Activated T-helper 1 cell treated with anti-CD3 and anti-CD28 coated beads, Interleukin-2, amount 50 U/mL, for 16 hours (primary cell): ENCODE measurements at places on chromosomes 3 and 15.

DNA sequence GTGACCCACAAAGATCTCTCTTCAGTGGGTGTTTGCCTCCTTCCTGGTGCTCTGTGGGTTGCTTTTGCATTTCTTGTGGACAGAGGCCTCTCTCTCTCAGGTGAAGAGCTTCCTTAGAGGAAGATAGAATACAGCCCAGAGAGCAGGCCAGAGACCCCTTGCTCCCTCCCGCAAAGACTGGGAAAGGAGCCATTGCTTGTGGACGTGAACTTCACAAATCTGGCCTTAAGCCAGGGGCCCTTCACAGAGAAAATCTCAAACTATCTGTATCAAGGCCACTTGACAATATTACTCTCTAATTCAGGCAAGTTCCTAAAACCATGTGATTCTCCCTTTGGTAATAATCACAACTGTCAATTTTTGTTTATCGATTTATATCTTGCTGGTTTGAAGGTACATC lies 30.4 kb upstream of the CLK3 start:
- DNase-seq: no peak

DNA sequence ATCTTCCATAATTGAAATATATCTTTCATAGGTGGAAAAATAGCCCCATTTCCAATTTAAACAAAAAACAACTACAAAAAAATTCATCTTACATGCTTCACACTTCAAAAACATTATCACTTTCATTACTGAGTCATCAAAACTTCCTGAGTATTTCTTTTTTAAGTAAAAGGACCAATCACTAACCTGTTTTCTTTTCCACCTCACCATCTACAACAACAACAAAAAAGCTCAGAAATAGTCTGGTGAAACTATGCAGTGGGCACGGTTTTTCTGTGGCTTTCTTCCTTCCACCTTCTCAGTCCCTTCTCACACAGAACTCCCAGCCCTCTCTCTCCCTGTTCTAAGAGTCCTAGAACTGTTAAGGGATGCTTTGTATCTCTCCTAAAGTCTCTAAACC lies 20.3 kb upstream of the TNIK start:
- DNase-seq: no peak

- no peak for DNase-seq
These were observed 45.6 kb downstream of the SST start for GRCh38 chr3:187624588-187624987.

- DNase-seq: no peak
These were observed 201.1 kb upstream of the CADPS start for GRCh38 chr3:63076357-63076756.

GRCh38 chr15:44727485-44728231 lies 8.7 kb upstream of the TRIM69 start:
- no peak for DNase-seq

DNA sequence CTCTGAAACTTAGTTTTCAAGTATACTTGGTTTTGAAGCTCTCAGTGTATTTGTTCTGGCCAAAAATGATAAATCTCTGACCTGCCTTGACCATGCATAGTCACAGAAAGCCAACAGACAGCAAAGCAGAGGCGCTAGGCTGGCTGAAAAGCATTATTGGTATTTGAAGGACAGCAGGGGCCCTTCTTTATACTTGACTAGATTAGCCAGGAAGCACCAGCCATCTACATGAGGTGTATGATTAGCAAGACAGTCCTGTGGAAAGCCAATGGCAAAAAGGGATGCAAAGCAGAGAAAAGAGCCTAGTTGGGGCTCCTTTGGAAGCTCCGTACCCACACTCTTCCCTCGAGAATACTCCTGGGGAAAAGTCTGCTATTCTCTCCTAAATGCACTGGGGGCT lies 7.8 kb downstream of the SLC24A1 start:
- DNase-seq: no peak

GRCh38 chr3:24222165-24222805 lies 272.4 kb downstream of the THRB start:
- DNase-seq: no peak

DNA sequence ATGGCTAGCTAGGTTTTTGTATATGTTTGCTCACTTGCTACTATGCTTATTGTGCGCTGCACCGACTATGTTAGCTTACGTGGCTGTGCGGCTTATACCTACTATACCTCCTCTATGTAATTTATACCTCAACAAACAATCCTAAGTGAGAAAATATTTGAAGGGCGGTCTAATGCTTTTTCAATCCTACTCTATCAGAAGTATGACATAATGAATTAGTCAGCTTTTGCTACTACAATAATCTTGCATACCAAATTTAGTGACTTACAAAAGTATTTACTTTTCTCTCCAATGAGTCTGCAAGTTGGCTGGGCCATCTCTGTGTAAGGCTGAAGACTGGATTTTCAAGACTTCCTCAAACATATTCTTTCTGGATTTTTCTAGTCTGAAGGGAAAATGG lies 391.2 kb upstream of the NECTIN3 start:
- DNase-seq: no peak

GRCh38 chr3:141380279-141380678 lies 12.0 kb downstream of the ZBTB38 start:
- no peak for DNase-seq

GRCh38 chr3:193788189-193788991 lies 195.4 kb downstream of the OPA1 start:
- no peak for DNase-seq

DNA sequence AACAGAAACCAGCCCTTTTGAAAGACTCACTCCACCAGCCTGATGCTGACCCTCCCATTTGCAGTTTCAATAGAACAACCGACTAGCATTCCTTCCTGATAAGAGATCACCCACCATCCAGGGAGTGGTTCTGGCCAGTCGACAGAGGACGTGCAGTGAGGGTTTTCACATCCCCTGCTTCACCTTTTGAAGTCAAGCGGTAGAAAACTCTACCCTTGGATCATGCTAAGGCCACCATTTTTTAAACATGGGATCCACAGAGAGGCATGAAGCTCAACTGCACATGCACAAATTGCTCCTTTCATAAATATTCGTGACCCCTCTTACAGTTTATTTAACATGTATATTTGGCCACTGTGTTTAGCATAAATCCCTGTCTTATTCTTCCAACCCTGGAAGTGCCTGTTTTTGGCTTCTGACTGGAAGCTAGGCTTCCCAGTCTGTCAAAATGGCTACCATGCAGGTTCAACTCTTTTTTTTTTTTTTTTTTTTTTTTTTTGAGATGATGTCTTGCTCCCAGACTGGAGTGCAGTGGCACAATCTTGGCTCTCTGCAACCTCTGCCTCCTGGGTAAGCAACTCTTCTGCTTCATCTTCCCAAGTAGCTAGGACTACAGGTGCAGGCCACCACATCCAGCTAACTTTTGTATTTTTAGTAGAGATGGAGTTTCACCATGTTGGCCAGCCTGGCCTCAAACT lies 1.0 kb upstream of the THUMPD3 start:
- no peak for DNase-seq

DNA sequence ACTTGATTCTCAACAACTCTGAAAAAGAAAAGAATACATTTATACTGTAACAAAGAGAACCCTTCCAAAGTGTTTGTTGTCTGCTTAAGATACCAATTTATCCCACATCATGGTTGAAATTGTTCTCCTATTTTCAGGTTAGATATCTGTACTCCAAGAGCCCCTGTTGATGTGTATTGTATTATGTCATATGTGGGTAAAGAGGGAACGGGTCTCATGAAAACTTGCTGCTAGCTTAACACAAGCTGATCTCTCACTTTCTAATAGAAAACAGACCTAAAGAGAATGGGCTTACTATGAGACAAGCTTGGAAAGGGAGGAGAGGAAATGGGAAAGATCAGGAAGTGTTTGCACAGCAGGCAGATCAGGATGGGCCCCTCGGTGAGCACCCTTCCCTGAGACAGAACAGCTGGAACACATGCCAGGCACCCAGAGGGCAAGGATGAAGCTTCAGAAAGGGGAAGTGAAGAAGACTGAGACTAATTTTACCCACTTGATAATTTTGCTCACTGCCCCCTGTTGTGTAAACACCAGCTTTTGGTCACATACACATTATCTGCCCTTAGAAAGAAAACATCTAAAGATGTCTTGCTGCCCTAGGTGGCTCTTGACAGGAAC lies 747.9 kb upstream of the CCDC54 start:
- no peak for DNase-seq

- no peak for DNase-seq
These were observed 244.5 kb upstream of the MME start for GRCh38 chr3:154835639-154836038.

DNA sequence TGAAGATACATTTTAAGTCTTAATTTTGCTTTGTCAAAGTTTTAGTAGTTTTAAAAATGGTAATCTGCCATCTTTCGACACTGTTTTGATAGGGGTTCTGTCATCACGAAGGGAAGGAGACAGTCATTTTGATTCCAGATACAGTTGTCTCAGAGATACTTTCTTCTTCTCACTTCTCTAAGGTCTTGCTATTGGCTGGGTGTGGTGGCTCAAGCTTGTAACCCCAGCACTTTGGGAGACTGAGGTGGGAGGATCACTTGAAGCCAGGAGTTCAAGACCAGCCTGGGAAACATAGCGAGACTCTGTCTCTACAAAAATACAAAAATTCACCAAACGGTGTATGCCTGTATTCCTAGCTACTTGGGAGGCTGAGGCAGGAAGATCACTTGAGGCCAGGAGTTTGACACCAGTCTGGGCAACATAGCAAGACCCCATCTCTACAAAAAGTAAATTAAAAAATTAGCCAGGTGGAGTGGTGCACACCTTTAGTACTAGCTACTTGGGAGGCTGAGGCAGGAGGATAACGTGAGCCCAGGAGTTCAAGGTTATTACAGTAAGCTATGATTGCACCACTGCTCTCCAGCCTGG lies 3.3 kb downstream of the RAB8B start:
- DNase-seq: no peak

- DNase-seq: no peak
These were observed 111.3 kb upstream of the BCL6 start for GRCh38 chr3:187856555-187856954.

- no peak for DNase-seq
These were observed 238.2 kb upstream of the HES1 start for GRCh38 chr3:193897731-193898180.

GRCh38 chr15:66628976-66629723 lies 63.4 kb upstream of the LCTL start:
- no peak for DNase-seq

DNA sequence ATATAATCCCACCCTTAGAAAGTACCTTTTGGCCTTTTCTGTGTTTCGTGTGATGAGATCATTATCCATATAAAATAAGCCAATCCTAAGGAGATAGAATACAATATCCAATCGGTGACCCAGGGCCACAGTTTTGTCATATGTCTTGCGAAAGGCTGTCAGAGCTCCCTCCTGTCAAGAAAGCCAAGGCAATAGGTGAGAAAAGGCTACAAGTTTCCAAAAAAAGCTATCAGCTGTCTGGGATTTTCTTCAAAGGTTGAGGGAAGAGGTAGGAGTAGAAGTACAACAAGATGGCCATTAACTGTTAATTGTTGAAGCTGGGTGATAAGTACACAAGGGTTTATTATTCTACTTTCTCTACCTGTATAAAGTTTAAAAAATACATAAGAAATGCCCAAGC lies 4.0 kb downstream of the PSMD6 start:
- no peak for DNase-seq

- DNase-seq: no peak
These were observed 93.7 kb downstream of the ZNF280D start for GRCh38 chr15:56639631-56640030.

DNA sequence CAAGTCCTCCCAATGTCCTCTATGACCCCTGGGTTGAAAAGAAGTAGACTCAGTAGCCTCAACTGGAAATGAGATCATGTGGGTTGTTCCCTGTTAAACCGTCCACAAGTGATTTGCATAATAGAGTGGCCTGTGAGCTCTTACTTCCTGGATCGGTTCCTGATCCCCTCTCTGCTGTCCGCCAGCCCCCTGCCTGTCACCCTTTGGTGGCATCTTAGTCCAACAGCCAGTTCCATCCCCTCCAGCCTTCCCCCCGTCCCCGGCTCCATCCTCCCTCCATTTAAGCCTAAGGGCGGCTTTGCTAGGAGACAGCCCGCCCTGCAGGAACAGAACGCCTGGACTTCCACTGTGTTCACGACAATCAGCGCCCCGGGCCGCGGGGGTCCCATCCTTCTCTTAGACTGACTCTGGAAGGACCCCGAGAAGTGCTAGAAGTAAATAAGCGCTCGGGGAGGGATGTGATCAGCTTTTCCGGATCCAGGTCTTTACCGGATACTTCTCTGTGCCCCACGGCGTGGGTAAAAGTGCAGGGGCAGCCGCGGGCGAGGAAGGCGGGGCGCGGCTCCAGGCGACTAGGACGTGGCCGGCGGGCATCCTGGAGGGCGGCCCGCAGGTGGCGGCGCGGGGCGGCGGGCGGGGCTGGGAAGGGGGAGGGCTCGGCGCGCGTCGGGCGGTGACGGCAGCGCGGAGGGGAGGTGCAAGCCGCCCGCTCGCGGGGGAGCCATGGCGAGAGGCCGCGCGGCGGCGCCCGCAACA lies 51.2 kb upstream of the ULK4 start:
- DNase-seq: peak; percentile 65

DNA sequence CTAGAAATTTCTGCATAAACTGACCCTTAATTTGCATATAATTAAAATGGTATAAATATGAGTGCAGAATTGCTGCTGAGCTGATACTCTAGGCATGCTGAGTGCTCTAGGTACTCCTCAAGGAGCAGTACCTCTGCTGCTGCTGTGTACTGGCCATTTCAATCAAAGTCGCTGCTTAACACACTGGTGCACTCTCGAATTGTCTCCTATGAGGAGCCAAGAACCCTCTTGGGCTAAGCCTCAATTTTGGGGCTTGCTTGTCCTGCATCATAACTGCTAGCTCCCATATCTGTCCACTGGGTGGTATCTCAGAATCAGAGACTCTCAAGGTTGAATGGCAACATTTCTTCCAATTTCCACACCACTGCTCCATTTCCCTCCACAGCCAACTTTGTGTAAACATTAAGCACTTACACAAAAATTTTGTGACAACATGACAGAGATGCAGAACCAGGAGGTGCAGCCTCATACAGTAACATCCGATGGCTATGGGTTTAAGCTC lies 82.5 kb downstream of the XXYLT1 start:
- no peak for DNase-seq

GRCh38 chr3:127822682-127823425 lies 539 bp upstream of the MGLL start:
- DNase-seq: no peak

- DNase-seq: no peak
These were observed 45.0 kb upstream of the CMSS1 start for GRCh38 chr3:99772671-99773070.

DNA sequence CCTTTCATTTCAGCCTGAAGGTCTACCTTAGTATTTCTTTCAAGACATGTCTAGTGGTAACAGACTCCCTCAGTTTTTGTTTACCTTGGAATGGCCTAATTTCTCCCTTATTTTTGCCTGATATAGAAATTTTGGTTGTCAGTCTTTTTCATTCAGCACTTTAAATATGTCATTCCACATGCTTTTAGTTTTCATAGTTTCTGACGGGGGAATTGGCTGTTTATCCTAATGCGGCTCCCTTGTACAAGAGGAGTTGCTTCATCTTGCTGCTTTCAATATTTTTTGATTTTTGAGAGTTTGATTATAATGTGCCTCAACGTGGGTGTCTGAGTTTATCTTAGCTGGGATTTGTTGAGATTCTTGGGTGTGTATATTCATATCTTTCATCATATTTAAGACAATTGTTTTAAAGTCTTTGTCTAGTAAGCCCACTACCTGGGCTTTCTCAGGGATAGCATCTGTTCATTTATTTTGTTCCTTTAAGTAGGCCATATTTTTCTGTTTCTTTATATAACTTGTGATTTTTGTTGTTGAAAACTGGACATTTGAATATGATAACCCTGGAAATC lies 51.1 kb upstream of the PYDC2 start:
- no peak for DNase-seq

- no peak for DNase-seq
These were observed 130.3 kb downstream of the GHSR start for GRCh38 chr3:172317984-172318383.
